Psoas muscle (tissue), 8 donors: ENCODE measurements at places on chromosomes 1 and 21. TPM values are rescaled to one million over a fixed set of nuclear protein-coding genes. Genes with fewer than 3 reads are reported as not detected.

- no peak for DNase-seq
Measured at GRCh38 chr1:245277276-245277675, 122.5 kb downstream of the KIF26B start.

DNA sequence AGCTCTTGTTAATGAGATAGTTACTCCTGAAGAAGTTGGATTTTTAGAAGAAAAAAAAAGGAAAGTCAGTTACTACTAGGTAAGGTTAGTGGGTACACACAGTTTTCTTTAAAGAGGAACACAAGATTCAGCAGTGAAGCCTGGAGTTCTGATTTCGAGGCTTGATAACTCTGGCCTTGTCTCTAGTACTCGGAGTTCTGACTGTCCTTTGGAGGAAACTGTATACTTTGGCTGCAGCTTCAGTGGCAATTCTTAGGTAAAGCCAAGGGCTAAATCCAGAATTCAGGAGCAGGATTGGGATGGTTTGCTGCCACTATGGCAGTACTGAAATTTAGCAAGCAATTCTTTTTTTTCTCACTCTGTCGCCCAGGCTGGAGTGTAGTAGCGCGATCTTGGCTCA, 9.2 kb downstream of the ACADM start:
- DNase-seq = no peak

Gene SRGAP2C
- 3.7 TPM for total RNA-seq

DNA sequence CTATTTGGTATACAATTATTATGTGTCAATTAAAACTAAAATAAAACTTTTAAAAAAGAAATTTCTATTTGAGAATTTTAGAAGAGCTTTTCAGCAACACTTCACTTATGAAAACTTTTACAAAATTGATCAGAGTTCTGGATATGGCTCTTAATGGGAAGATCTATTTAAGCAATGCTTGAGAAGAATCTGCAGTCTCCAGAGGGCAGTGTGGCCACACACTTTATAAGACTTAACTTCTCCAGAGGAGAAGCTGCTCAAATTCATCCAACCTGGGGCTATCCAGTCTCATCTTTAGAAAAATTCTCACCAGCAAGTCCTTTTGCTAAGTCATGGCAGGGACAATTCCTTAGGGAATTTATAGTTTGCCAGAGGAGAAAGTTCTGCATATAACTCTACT, 25.2 kb upstream of the AGO1 start:
- DNase-seq = no peak

- peak; percentile 83 for DNase-seq
Measured at GRCh38 chr1:11929849-11930248, 3.6 kb upstream of the KIAA2013 start.

Gene SH2D2A
- total RNA-seq = 0.82 TPM

Gene TINAGL1
- total RNA-seq = 52.5 TPM

GRCh38 chr1:188432427-188432826, 1603.7 kb downstream of the PLA2G4A start:
- no peak for DNase-seq

DNA sequence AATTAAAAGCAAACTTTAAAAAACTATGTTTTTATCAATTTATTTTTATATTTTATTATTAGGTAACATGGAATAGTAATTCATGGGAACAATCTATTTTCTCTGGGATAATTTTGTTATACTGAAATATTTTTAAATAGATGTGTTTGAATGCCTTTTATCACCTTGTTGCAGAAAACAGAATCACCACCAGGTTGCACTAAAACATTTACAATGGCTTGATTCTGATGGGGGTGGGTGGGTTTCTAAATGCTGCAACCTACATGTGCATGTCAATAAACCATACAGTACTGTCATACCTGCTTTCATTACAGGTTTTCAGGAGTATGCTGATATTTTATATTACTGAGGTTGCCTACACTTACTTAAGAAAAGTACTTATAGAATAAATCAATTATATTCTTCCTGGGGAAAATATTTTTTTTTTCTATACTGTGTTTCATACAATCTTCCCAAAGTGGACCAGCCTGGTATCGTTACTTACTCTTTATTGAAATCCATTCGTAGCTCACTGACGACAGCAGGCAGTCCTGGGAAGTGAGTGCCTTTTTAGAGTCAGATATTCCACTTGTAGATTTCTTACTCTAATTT, 132.8 kb downstream of the PTPRC start:
- DNase-seq = no peak

Gene BARHL2
- not detected for total RNA-seq

Gene SYT11
- total RNA-seq = 1.5 TPM

Gene OR2M7
- not detected for total RNA-seq

Gene C8A
- not detected for total RNA-seq

Gene RAB42
- 1.3 TPM for total RNA-seq

- DNase-seq = no peak
Measured at GRCh38 chr1:206112600-206113301, 4.4 kb downstream of the AVPR1B start.

- DNase-seq = no peak
Measured at GRCh38 chr21:40540216-40540615, 306.7 kb downstream of the DSCAM start.

Gene TMPRSS3
- not detected for total RNA-seq

- no peak for DNase-seq
Measured at GRCh38 chr21:16908077-16908476, 604.8 kb upstream of the CXADR start.

Gene RPE65
- not detected for total RNA-seq

GRCh38 chr1:42282867-42283583, 52.0 kb downstream of the FOXJ3 start:
- no peak for DNase-seq

Gene TNFRSF4
- total RNA-seq = 3.9 TPM

- DNase-seq = no peak
Measured at GRCh38 chr1:229286099-229286766, 15.3 kb downstream of the RAB4A start.

Gene MSH4
- 0.74 TPM for total RNA-seq

GRCh38 chr1:21520899-21521716, 11.9 kb downstream of the ALPL start:
- DNase-seq = no peak

- DNase-seq = no peak
Measured at GRCh38 chr21:41768437-41769042, 1.7 kb upstream of the RIPK4 start.

- no peak for DNase-seq
Measured at GRCh38 chr1:240027059-240027462, 64.6 kb upstream of the FMN2 start.

DNA sequence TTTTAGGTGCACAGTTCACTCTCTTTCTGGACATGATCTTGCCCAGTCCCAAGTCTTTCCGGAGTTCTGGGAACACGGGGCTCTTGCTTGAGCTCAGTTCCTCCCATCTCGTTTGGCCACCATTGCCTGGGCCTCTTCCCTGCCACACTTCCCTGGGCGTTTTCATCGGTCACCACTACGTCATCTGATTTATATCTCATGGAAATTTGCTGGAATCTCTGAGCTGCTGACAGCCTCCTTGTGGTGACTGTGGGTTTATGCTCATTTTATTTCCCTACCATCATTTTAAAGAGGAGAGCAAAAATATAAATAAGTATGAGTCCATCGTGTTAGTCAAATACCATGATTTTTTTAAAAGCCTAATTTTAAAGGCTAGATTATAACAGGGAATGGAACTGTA, 449.1 kb upstream of the KAZN start:
- no peak for DNase-seq

DNA sequence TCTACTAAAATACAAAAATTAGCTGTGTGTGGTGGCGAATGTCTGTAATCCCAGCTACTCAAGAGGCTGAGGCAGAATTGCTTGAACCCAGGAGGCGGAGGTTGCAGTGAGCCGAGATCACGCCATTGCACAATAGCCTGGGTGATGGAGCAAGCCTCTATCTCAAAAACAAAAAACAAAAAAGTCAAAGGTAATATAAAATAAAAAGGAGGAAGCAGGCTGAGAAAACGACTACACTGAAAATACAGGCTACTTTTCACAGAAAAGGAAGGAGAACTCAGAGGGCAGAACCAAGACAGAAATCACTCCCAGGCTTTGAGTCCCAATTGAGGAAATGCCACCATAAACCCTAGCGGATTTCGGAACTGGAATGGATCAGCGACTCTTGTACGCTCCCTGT, 5.9 kb upstream of the A3GALT2 start:
- no peak for DNase-seq

Gene LRRC42
- 16.9 TPM for total RNA-seq

Gene BMP8B
- total RNA-seq = 0.15 TPM

- DNase-seq = peak; percentile 43
Measured at GRCh38 chr1:11478571-11479374, at the start of gene DISP3. DISP3 (plus strand) TSS chr1:11479155; CDS start chr1:11500993, 21,838 bp downstream.

GRCh38 chr1:239547987-239548386, 161.6 kb downstream of the CHRM3 start:
- DNase-seq = no peak

DNA sequence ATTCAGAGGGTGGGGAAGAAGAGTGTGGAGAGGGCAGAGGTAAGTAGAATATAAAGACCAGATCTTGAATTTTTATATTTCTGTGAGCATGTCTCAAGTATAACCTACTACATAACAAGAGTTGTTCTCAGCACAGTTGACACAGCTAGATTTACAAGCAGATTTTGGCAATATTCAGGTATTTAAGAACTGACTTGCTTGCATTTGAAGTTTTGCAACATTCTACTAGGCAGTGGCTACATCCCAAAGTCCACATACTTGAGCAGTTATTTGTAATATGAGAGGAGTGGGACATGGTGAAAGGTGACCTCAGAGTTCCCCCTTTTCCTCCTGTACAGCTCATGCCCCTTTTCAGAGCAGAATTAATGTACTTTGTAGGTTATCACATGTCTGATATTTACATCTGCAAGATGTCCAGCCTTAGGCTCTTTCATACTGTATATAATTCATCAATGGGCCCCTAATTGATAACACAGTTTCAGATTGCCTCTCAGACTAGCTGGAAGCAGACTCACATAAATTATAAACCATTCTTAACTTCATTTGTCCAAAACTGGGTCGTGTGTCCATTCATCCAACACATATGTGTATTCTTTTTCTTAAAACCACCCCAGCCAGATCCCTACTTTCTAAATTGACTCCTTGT, 136.7 kb upstream of the RAVER2 start:
- DNase-seq = no peak

DNA sequence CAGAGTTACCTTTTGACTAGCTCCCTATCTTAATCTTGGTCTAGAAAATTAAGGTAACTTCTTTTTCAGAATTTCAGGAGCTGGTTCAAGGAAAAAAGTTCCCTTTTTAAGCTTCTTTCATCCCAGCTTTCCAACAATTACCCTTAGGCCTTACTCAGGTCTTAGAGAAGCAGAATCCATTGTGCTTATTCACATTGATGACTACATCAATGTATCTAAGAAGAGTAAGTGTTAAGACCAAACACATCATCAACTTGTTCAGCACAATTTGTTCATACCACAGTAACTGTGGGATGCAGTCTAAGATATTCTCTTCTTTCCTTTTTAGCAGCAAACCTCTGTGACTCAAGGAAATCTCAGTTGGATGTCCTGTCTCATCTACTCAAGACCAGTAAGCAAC, 4.1 kb downstream of the MRPL9 start:
- DNase-seq = no peak

GRCh38 chr1:209853676-209854075, 25.9 kb downstream of the UTP25 start:
- DNase-seq = no peak
